Cortex of kidney (tissue), 1 donor: ENCODE measurements at places on chromosomes 7 and 10.

DNA sequence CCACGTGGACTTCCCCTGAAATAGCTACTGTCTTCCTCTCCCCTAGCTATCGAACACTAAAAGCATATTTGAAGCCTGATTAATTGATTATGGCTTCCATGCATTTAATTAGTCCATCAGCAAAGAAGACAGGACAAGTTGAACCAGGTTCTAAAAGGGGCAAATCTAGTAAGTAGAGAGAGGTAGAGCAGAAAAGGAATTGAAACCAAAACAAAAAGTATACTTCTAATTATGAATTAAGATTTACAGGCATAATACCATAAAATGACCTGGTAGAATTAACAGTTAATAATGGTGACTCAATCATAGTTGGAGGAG, 393 bp upstream of the DNAJC1 start:
- DNase-seq: no peak

DNA sequence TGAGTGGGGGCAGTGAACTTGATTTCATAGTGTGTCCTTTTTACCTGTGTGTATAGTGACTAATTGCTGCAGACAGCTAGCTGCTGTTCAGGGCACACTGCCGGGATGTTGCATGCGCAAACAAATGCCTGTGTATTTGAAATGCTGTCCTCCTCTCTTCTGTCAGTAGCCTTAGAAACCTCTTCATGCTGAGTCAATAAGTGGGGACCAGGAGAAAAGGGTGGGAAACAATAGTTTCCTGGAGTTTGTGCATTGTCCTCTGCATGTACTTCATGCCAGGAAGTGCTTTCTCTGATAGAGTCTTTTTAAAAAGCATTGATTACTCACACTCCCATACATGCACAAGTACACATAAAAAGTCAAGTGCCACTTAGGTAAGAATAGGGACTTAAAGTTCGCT, 1183.7 kb upstream of the CELF2 start:
- no peak for DNase-seq

- no peak for DNase-seq
These were observed 50.3 kb downstream of the ADCYAP1R1 start for GRCh38 chr7:31102151-31102972.

DNA sequence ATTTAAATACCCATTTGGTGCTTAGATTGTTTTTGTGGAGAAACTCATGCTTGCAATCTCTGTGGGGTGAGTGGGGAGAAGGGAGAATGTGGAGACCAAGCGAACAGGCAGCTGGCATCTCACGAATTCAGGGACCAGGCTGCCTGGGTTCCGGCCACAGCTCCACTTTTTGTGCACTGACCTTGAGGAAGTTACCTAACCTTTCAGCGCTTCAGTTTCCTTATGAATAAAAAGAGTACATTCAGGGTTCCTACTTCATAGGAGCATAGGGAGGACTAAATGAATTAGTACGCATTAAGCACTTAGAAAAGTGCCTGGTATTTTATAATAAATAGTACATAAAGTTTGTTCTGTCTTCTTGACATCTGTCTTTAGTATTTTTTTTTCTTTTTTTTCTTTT, 72.5 kb downstream of the PRTFDC1 start:
- DNase-seq: no peak

DNA sequence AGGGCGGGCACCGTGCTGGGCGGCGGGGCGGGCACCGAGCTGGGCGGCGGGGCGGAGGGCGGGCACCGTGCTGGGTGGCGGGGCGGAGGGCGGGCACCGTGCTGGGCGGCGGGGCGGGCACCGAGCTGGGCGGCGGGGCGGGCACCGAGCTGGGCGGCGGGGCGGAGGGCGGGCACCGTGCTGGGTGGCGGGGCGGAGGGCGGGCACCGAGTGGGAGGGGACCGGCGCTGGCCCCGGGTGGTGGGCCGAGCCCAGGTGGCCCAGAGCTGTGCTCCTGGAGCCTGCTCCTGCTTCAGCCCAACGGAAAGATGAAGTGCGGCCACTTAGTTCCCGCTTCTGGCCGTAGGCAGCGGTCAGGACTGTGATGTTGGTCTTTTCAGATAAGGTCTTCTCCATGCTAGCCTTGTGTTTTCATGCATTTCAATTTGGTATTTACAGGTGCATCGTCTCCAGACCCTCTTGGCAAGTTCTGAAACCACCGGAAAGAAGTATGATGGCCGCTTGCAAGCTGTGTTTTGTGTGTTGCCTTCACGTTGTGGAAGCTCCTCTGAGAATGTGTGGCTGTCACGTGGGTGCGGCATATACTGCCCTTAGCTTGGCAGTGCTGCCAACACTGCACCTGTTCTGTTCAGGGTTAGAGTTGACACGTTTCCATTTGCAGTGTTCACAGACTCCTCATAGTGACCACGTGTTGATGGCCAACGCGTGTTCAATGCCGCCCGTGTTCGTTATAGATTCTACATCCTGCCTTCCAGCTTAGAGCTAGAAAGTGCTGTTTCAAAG, 25.2 kb downstream of the IQCE start:
- DNase-seq: no peak

DNA sequence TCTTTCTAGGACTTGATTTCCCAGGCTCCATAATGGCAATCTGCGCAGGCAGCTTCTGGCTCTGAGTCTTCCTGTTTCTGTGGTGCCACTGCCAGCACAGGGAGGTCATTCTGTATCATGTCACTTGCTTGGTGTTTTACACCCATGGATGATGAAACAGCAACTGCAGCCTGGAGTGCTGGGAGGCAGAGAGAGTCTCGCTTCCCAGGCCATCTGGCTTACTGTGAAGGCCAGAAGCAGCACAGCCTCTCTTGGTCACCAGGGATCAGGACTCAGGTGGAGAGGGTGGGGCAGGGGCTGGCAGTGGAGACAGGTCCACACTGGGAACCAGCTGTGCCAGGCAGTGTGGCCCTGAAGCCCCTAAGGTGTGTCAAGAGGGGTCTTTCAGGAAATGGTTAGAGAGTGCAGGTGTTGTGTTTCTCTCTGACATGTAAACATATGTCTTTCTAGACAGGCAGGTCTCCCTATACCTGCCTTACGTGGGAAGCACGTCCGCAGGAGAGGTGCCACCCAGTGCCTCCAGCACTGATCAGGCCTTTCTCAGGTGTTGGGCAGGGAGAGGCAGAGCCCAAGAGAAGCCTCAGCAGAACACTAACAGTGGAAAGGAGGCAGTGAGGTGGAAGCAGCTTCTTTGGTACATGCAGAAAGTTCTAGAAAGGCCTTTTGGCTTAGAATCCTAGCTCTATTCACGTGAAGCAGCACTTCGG, 71.4 kb downstream of the INSIG1 start:
- no peak for DNase-seq

DNA sequence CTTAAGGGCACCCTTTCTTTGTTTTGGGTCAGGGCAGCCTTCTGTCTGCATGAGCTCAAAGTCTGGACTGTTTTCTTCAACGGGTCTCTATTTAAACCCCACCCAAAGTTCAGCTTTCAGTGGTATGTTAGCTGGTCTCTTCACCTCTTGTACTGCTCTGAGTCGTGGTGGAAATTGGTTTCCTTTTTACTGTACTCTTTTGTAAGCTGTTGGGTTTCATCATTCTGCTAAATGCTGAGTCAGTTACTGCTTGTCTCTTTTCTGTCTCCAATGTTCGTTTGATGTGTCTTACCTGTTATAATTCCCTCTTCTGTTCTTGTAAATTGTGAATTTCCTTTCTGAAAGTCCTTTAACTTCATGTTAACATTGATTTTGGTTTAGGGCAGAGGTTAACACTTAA, 64.1 kb upstream of the MALRD1 start:
- DNase-seq: no peak

DNA sequence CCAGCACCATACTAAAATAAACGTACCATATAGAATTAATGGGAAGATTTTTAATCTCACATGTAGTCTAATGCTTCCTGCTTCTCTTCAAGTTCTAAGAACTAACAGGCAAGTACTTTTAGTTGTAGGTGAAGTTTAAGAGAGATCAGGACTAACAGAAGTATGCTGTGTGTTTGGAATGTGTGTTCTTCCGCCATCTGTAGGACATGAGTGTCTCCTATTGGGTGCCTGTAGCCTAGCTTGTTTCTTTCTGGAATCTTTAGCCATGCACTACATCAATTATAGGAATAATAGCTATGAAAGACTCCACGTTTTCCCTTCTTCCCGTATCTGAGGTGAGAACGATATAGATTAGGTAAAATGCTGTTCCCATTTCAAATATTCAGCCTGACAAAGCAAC, 140.2 kb upstream of the AHR start:
- DNase-seq: no peak

- DNase-seq: no peak
These were observed 664 bp downstream of the FMC1 start for GRCh38 chr7:139341776-139342226.

DNA sequence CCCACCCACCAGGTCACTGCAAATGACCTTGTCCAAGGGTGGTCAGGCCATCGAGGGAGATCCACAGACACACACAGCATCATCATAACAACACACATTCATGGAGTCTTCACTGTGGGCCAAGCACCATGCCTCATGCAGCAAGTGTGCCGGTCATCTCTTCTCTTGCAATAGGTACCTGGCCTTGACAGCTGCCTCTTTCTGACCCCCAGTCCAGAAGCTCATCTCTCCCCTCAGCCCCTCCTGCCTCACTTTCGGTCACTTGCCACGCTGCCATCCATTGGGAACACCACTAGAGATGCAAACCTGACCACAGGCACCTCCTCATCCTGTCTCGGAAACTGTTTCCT, 75.9 kb downstream of the OAT start:
- no peak for DNase-seq

- no peak for DNase-seq
These were observed 243.6 kb downstream of the FOXP2 start for GRCh38 chr7:114658216-114658615.

- no peak for DNase-seq
These were observed 108.5 kb upstream of the SFMBT2 start for GRCh38 chr10:7519351-7519750.

- no peak for DNase-seq
These were observed 3.7 kb upstream of the NDST2 start for GRCh38 chr10:73814896-73815718.

- DNase-seq: no peak
These were observed 3.8 kb upstream of the STN1 start for GRCh38 chr10:103921750-103922195.

DNA sequence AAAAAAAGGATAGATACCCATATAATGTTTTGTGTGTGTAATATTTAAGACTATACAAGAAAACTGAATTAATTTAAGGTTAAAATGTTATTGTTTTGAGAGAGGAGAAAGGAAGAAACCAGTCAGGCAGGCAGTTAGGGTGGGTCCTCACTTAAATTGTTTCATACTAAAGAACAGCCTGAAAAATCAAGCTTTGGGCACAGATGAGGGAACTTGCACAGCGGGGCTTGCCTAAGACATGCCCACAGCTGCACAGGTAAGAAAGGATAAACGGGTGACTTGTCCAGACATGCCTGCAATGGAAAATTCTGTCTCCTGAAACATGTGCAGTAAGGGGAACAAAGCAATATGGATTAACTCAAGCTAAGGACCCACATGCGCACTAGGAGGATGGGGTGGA, 158.4 kb downstream of the BBS9 start:
- DNase-seq: no peak

GRCh38 chr7:74284781-74285259, 4.4 kb upstream of the CLIP2 start:
- no peak for DNase-seq

DNA sequence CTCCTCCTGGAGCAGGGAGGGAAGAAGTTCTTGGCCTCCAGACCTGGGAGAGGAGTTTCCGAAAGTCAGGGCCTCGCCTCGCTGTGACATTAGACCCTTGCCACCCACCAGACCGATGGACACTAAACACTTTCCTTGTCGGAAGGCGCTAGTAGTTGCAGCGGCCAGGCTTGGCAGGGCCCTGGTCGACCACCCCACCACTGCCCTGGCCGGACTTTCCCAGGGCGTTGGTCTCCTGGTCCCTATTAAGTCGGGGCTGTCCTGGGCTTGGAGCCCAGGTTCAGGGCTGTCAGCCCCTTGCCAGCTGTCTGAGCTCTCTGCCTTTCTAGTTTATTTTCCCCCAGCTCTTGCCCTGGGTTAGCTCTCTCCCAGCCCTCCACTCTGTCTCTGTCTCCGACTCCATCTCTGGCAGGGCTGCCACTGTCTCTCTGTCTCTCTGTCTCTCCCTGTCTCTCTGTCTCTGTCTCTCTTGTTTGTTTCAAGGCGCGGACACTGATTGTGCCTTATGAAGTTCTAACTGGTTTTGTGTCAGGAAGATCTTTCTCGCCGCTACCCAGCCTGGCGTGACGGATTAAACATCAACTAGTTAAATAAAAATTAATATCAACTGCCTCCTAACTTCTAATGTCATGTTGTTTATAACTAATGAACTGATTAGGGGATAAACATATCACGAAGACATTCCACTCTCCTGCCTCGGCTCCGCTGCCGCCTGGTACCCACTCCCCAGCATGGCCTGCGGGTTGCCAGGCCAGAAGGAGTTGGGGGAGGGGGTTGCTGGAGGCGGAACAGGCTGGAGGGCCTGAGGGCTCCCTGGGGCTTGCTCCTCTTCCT, 13.8 kb upstream of the PAX2 start:
- no peak for DNase-seq

- no peak for DNase-seq
These were observed 4.5 kb downstream of the KAZALD1 start for GRCh38 chr10:101066146-101066895.

- DNase-seq: no peak
These were observed 87.8 kb downstream of the CCSER2 start for GRCh38 chr10:84416245-84416555.

DNA sequence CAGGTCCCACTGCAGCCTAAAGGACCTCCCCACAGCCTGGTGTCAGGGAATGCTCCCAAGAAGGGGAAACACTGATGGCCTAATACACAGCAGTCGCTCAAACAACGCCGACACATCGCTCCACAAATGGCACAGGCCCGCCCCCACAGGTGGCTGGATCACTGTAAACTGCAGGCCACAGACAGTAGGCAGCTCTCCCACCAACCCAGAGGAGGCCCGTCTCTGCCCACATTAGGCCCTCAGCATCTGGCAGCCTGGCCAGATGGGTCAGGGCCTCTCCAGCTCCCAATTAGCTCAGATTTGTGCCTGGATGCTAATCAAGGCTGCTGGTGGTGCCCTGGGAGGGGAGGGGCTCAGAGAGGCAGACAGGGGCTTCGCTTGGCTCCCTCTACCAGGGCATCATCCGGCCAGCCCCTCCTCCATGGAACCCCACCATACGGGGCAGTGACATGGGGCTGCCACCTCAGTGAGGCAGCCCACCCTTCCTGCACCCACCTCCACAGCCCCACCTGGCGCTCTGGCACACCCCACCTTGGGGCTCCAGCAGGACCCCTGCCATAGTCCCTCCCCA, 42.7 kb downstream of the CAMK2B start:
- DNase-seq: no peak

DNA sequence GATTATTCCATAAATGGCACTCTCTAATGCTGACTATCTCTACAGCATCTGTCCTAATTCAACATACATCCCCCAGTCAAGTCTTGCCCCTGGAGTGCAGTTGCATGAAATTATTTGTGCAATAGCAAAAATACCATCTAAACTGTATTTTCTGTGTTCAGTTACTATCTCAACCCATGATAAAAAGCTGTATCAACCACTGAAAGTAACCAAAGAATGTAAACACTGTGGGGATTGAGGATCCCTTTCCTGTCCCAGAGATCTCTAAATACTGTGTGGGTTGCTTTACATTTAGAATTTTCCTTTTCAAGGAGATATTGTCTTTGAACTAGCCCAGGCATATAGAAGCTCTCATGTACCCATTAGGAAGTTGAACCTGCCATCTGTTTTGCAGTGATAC, 23.9 kb upstream of the DGKI start:
- DNase-seq: no peak
